ENCODE measurements at places on chromosomes 16 and 17.
A peak's percentile ranks its signal among the peaks of the same experiment; 100 is the strongest.

DNA sequence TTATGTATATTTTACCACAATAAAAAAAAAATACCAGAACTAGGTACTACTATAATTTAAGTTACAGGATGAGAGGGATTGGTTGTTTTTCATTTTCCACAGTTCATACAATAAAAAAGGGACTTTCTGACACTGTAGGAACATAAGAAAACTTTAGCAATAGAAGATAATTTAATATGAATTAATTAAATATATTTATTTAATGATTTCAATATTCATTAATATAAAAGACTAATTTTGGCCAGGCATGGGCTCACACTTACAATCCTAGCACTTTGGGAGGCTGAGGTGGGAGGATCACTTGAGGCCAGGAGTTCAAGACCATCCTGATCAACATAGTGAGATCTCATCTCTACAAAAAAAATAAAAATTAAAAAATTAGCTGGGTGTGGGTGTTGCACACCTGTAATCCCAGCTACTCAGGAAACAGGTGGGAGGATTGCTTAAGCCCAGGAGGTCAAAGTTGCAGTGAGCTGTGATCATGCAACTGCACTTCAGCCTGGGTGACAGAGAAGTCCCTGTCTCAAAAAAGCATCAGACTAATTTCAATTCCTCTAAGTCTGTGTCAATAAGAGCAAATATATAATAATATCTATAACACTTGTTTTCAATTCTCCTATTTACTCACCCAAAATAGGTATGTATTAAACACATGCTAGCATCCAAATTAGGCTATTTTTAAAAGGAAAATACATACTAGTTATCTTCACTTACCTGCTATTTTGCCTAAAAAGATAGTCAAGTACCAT, 79.6 kb downstream of the BRIP1 start:
- DNase-seq: no peak

DNA sequence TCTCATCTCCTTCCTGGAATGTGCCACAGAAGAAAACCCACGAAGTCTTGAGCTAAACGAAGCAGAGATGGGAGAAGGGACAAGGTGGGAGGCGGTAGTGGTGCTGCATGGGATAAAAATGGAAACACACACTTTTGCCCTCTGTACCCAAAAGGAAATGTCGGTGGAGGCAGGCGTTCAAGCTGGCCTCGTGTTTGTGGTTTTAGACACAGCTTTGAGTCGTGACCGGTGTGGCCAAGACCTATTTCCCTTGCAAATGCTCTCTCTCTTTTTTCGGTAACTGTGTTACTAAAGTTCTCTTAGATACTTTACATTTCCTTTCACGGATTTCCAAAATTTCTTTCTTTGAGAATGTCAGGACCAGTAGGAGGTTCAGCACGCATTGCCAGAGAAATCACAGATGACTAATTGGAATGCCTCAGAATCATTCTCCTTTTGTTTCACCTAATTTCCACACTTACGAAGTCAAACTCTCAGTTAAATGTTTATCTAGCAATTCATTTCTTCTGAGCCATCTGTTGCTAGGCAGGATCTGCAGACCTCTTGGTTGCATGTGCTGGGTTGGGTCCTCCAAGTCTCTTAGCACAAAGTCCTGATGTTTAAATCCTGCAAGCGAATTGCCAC, 412.3 kb downstream of the MAF start:
- DNase-seq: peak; percentile 26

GRCh38 chr17:17028059-17028877, 14.0 kb upstream of the MPRIP start:
- no peak for DNase-seq

DNA sequence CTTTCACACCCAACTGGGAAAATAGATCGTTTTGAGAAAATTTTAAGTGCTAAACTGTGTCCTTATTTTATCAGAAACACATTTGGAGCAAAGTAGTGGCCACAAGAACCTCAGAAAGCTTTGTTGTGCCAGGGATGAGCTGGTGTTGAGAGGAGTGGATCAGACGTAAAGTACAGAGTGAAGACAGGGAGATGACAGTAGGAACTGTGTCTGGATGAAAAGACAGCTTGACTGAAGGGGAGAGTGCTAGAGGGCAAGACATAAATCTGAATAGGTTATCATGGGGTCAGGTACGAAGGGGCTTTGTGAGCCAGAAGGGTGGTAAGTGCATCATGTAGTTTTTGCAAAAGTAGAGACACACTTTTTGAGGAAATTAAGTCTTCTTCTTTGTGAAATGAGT, 39.3 kb upstream of the CARMIL2 start:
- DNase-seq: no peak

DNA sequence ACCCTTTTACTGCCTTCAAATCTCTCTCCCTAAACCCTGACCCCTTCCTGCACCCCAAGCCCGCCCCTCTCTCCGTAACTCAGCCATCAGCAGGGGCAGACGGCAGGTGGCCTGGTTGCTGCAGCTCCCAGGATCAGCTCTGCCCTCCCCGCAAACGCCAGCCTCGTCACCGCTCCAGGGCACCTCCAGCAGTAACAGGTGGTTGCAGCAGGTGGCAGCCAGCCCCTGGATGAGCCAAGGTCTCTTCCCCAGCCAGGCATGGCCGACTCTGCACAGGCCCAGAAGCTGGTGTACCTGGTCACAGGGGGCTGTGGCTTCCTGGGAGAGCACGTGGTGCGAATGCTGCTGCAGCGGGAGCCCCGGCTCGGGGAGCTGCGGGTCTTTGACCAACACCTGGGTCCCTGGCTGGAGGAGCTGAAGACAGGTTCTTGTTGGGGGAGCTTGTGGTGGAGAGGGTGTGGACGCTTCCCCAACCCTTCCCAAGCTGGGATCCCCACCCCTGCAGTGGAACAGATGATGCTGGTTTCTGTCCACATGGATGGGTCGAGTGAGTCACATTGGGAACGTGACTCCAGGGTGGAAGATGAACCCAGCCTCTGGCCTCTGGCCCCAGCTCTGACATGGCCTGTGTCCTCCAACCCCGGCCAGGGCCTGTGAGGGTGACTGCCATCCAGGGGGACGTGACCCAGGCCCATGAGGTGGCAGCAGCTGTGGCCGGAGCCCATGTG, 558 bp downstream of the HSD3B7 start:
- DNase-seq: no peak

DNA sequence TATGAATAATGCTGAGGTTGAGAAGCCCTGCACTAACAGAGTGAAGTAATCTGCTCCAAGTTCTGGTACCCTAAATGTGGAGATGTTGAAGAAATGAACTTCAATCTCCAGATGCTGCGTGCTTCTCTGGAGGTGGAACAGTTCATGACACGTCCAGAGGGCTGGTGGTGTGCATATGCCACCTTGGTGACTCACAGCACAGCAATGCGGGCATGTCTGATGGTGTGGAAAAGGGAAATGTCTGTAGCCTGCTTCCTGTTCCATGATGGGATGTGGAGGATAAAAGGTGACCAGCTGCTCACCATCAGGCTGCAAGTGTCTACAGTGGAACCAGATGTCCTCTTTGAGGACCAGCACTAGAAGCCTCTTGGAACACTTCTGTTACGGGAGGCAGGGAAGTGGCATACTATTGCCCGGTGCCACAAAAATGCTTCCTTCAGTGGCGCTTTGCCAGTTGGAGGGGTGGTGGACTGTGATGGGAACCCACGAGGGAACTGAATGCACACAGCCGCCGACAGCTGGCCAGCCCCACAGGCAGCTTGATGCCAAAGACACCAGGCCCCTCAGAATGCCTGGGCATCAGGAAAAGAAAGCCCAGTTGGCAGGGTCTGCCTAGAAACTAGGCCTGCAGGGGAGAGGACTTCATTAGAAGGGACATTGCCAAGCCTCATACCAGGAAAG, 19.9 kb downstream of the SNX11 start:
- no peak for DNase-seq

GRCh38 chr16:21128991-21129390, 21.7 kb downstream of the DNAH3 start:
- DNase-seq: no peak

- DNase-seq: peak; percentile 94
Observed at GRCh38 chr17:41966463-41967140, at the start of gene CNP. CNP (plus strand) TSS chr17:41966795; CDS start chr17:41966885, 90 bp downstream.

- DNase-seq: no peak
Observed at GRCh38 chr16:81711657-81712319, 67.3 kb upstream of the PLCG2 start.

GRCh38 chr16:89502081-89502843, 5.9 kb upstream of the SPG7 start:
- no peak for DNase-seq

GRCh38 chr17:57895382-57896060, 45.7 kb upstream of the MRPS23 start:
- DNase-seq: no peak

GRCh38 chr16:2842340-2843000, 12.4 kb downstream of the ZG16B start:
- no peak for DNase-seq

DNA sequence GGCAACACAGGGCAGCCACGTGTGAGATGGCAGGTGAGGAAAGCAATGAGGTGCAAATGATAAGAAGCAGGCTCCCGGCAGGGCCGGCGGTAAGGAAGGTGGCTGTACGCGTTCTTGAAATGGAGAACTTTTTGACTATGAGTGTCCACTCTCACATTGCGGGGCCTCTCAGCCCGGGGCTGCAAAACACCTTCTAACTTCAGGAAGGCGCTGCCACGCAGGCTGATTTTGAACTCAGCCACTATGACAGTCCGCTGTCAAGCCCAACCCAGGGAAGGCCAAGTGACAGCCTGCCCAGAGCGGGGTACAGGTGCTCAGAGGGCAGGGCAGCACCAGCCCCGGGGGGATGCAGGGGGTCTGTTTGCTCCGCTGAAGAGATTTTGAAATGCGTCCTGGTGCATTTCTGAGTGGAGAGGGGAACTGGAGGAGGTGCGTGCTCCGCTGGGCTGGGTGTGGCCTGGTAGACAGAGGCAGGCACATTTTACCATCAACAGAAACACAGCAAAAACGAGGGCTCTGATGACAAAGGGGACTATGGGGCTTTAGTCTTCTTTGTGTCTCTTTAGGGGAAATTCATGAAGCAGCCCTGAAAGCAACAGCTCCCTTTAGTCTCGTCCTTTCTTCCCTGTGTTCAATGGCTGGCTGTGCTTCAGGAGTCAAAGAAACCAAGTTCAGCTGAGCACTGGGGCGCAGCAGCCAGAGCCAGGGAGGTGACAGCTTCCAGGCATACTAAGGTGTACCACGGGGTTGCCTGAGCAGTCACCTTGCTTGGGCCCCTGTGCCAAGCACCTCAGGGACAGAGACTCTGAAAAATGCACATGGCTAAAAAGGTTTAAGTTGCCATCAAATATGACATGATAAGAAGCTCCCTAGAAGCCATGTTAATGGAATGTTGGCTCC, 14.6 kb upstream of the SREBF1 start:
- DNase-seq: no peak

DNA sequence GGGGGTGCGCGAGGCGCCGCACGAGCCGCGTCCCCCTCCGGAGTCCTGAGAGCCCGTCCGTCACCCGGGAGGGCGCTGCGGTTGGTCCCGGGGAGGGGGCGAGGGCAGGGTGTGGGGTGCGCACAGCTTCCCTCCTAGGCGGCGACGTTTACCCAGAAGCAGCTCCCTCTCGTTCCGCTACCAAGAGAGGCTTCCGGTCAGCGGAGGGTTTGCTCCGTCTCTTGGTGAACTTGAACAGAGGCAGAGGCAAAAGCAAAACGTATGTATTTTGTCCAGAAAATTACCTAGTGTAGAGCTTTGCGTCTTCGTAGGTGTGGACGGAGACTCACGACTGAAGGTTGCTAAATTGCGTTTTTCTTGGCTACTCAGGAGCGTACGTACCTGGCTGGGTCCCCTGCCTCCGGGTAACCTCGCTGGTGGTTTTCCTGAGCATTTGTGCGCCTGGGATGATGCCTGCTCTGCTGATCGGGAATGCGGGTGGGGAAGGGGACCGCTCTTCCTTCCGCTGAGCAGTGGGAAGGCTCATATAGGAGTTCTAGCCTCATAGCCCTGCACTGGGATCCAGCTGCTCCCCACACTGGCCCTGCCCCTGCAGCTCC, 833 bp downstream of the WSCD1 start:
- DNase-seq: peak; percentile 75

- no peak for DNase-seq
Observed at GRCh38 chr17:63354256-63354655, 91.8 kb downstream of the CYB561 start.

DNA sequence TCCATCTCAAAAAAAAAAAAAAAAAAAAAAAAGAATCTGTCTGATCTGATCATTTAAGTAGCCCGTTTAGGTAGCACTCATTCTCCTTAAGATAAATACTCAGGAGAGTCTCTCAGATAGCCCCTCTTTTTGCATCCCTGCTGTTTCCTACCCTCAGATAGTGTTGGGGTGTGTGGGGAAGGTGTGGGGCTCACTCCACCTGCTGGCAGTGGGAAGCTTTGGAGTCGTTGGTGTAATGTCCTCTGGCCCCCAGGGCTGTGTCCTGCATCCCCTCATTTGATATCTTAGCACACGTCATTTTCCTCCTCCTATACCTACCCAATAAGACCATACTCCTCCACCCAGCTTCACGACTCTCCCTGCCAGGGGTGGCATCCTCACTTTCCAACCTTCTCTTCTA, 20.5 kb upstream of the MYH10 start:
- DNase-seq: no peak

DNA sequence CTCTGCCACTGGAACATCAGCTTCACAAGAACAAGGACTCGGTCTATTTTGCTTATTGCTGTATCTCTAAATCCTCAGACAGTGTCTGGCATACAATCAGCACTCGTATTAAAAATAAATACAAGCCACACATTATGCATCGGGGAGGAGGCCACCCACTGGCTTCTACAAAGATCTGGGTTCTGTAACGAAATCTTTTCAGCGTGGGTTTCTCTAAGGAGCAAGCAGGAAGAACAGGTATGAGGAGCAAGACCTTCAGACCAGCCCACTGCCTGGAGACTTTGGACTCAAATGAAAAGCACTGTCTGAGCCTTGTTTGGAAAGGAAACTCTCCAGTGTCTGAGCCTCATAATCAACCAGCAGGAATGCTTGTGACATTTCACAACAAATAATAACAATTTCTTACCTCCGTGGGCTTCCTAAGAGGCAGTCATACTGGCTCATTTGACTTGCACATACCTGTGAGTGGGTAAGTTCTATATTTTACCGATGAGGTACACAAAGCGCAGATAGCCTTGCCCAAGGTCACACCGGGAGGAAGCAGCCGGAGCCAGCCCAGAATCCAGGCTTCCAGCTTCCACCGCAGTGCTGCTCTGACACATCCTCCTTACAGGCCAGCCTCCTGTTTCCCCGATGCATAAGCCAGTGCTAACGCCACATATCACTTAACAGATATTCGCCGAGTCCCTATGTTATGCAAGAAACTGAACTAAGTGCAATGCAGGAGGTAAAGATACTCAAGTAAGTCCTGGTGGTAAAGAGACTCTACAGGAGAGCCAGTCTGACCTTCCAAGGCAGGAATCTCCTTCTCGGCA, 118.6 kb upstream of the TNRC6C start:
- DNase-seq: no peak

Measured in MM.1S (cell line).